ENCODE measurements at places on chromosomes 11 and 22.

GRCh38 chr11:93846411-93846810, 4.0 kb downstream of the VSTM5 start:
- DNase-seq: no peak

DNA sequence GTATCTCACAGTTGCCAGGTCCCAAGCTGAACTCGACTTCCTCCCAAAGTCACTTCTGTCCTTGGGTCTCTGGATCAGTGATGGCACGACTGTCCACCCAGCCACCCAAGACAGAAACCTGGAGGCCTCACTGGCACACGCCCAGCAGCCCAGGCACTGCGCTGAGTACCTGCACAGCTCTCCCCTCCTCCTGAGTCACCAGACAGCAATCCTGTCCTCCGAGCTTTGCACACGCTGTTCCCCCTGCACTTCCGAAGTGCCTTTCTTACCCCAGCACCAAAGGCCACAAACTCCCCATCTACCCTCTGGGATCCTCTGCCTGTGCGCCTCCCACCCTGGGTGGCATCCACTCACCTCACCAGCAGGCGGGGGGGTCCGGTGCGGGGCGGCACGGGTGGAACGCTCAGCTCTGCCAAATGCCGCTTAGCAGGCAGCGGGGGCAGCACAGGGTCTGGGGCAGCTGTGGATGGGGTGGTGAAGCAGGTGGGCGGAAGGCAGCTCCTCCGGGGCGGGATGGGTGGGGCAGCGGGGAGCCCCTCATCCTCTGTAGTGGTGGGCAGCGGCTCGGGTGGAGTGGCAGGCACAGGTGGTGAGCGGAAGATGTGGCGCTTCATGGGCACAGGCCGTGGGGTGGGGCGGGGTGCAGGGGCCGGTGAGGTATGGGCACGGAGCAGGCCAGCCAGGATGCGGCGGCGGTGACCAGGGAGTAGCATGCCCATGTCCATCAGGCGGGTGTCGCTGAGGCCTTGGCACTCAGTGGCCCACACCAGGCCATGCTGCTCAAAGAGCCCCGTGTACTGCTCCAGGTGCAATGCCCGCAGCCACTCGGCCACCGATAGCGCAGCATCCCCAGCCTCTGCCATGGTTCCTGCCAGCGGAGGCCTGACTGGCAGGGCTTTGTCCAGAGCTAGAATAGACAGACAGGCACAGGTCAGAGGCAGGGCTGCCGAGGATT, 25.7 kb downstream of the ARAP1 start:
- DNase-seq: no peak

GRCh38 chr11:2448661-2449547, 4.1 kb downstream of the KCNQ1 start:
- no peak for DNase-seq

GRCh38 chr11:25298450-25298849, 801.6 kb downstream of the LUZP2 start:
- DNase-seq: no peak

DNA sequence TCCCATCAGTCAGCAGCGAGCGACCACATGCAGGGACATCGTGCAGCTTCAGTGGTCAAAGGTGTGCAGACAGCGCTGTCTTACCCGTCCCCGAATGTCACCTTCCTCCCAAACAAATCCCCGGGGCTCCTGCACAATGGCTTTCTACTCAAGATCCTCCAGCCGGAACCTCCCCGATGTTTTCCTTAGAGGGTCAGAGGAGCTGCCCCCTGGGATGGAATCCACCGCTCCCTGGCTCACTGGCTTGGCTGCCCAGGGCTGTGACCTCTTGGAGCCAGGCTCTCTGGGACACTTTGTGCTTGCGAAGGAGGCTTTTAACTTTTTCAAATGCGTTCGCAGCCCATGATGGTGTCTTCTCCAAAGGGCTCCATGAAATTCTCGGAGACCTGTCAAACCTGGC, 17.3 kb upstream of the FGF19 start:
- DNase-seq: no peak

DNA sequence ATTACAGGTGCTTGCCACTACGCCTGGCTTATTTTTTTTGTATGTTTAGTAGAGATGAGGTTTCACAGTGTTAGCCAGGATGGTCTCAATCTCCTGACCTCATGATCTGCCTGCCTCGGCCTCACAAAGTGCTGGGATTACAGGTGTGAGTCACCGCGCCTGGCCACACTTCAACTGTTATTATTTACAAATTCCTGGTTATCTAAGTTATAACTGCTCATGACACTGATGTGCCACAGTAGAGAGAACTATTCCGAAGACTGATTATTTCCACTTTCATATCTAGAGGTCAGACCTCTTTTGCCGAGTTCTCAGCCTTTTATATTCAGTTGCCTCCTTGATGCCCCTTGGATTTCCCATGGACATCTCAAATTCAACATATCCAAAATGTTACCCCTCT, 3.9 kb upstream of the NUP160 start:
- DNase-seq: no peak

DNA sequence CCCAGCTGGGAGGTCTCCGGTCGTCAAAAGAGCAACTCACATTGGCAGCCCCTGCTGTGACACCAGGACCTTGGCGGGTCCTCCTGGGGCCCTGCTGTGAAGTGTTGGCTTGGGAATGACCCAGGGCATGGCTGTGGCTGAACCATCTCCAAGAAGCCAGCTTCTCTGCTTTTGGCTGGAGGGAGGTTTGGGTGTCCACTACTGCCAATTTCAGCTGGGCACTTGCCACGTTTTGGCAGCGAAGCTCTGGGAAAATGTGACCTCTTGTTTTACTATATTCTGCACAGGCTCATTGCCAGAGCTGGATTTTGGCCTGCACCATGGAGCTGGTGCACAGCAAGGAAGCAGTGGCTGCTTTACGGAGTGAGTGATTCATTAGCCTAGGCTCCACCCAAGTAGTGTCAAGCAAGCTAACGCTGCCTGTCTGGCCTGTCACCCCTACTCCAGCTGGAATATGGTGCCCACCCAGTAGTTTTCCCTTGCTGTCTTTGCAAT, 24.3 kb upstream of the SMCO4 start:
- DNase-seq: no peak

DNA sequence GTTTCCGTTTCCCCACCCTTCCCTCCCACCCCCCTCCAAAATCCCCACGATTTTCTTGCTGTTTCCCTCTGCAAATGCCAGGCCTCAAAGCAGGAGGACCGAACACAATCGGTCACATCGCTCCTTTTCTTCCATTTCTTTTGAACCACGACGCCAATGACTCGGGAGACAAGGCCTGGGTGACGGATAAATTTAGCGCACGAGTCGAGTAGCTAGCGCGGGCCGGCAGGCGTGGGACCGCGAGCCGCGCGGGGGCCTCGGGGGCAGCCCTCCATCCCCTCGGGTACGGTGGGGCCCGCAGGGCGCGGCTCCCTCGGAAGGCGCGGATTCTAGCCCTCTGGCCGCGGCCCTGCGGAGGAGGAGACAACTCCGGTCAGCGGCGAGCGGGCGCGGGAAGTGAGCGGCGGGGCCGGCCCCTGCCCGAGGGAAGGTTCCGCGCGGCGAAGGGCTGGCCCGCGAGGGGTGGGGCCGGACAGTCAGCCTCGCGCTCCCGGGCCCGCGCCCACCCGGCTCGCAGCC, 414 bp downstream of the JOSD1 start:
- no peak for DNase-seq

Measured in stimulated activated CD8-positive, alpha-beta memory T cell treated with anti-CD3 and anti-CD28 coated beads, Interleukin-12 subunit alpha, Interleukin-12 subunit beta, amount 100 ng/mL, for 4 hours (primary cell).